ENCODE measurements at places on chromosomes 13 and 19.
A peak's percentile ranks its signal among the peaks of the same experiment; 100 is the strongest.

- DNase-seq, result peak; percentile 8
Observed at GRCh38 chr13:45119469-45119990, 780 bp upstream of the GTF2F2 start.

DNA sequence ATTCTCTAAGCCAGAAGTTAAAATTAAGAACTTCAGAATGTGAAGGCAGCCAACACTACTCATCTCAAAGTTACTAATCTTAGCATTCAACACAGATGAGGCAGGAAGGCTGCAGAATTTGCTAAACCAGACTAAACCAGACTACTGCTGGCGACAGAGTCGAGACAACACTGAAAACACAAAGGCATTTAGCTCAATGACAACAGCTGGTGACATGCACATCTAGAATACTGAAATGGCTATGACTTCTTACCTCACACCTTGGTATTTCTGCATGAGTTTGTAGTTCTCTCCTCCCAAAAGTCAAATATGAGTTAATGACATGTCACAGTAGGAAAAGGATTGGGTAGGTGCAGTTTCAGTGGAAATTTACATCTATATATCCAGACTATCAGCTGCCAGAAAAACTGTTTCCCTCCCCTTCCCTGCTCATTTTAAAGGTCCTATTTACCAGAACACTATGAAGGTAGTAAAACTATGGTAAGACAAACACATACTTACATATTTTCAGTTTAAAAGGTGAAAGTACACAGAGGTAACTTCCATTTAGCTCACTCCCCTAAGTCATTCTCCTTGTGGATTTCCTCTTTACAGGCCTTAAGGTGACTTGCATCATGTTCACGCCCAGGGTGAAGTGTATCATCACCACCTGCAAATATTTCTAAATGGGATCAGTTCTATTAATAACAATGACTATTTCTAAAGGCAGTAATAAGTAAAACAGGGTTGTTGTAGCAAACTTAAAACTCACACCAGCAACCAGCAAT, 21.4 kb downstream of the FOXO1 start:
- no peak for DNase-seq

GRCh38 chr19:56991912-56992311, 127.9 kb upstream of the USP29 start:
- no peak for DNase-seq

- DNase-seq, result no peak
Observed at GRCh38 chr13:51980908-51981307, 30.3 kb downstream of the ATP7B start.

DNA sequence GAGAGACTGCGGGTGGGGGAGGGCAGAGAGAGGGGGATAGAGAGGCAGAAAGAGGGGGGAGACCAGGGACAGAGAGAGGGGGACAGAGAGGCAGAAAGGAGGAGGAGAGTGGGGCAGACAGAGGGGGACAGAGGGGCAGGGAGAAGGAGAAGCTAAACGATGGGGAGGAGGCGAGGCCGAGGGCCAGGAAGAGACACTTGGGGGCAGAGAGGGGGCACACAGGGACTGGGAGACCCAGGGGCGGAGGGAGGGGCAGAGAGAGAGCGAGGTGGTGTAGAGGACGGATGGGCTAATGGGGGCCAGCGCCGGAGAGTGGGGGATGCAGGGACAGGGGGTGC, 666 bp downstream of the MEIS3 start:
- DNase-seq, result no peak

- no peak for DNase-seq
Observed at GRCh38 chr19:4174895-4175668, 7.3 kb downstream of the SIRT6 start.

All from tibial nerve (tissue), 4 donors.